Stomach (tissue), 19 donors: ENCODE measurements at places on chromosomes 6 and 20. TPM values are rescaled to one million over a fixed set of nuclear protein-coding genes. Genes with fewer than 3 reads are reported as not detected.

WFDC12 gene
- polyA plus RNA-seq = not detected

SLC24A3 gene
- polyA plus RNA-seq = 3.8 TPM

FOXP4 gene
- polyA plus RNA-seq = 33.7 TPM

PSORS1C1 gene
- polyA plus RNA-seq = 7.4 TPM

JAG1 gene
- polyA plus RNA-seq = 5.2 TPM

OTOR gene
- polyA plus RNA-seq = not detected

TMEM244 gene
- not detected for polyA plus RNA-seq

WTAP gene
- 78.1 TPM for polyA plus RNA-seq

LY6G6D gene
- polyA plus RNA-seq = not detected

PROKR2 gene
- not detected for polyA plus RNA-seq

BTN3A1 gene
- 11.0 TPM for polyA plus RNA-seq

CST8 gene
- polyA plus RNA-seq = not detected

VWA7 gene
- 1.4 TPM for polyA plus RNA-seq

PLCB4 gene
- 5.4 TPM for polyA plus RNA-seq

TRIM26 gene
- polyA plus RNA-seq = 30.5 TPM

TSBP1 gene
- polyA plus RNA-seq = not detected

CDS2 gene
- polyA plus RNA-seq = 8.0 TPM

FHL5 gene
- 4.0 TPM for polyA plus RNA-seq

VSX1 gene
- polyA plus RNA-seq = not detected

TCP11 gene
- not detected for polyA plus RNA-seq

LGSN gene
- polyA plus RNA-seq = 0.06 TPM

CRISP1 gene
- not detected for polyA plus RNA-seq

CPXM1 gene
- polyA plus RNA-seq = 1.2 TPM

RMND1 gene
- polyA plus RNA-seq = 17.9 TPM

ZNF322 gene
- polyA plus RNA-seq = 5.7 TPM

HSPA12B gene
- polyA plus RNA-seq = 5.3 TPM

BTNL2 gene
- polyA plus RNA-seq = not detected
